ENCODE measurements at places on chromosomes 4 and X.

GRCh38 chr4:85607624-85608023 lies 132.7 kb downstream of the ARHGAP24 start:
- no peak for DNase-seq

GRCh38 chr4:172850838-172851237 lies 317.8 kb upstream of the GALNT7 start:
- no peak for DNase-seq

DNA sequence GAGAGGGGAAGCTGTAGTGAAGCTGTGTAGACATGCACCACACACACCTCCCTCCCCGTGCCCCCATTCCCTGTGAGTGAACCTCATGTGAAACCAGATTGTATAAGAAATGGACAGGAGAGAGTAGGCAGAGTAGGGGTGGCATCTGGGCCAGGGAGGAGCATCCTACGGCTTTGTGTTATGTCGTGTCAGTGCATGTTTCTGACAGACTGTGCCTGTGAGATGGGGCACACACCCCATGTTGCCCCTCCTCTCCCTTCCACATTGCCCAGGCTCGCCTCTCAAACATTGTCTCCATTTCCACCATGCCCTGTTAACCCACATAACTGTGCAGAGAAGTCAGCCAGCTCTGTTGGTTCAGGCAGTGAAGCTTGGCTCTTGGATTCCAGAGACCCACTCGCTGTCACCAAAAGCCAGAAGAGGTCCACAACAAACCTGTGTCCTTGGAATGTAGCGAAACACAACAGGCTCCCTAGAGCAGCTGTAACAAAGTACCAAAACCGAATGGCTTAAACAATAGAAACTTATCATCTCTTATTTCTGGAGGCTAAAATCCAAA lies 56.1 kb downstream of the SLC9A6 start:
- no peak for DNase-seq

GRCh38 chrX:46965125-46965758 lies 53.0 kb downstream of the JADE3 start:
- no peak for DNase-seq

- DNase-seq: no peak
Observed at GRCh38 chr4:118173126-118173525, 138.8 kb downstream of the NDST3 start.

- no peak for DNase-seq
Observed at GRCh38 chr4:85762529-85762871, 287.6 kb downstream of the ARHGAP24 start.

GRCh38 chrX:85378461-85378860 lies 1.0 kb downstream of the POF1B start:
- no peak for DNase-seq

GRCh38 chrX:1885116-1885515 lies 270.3 kb downstream of the ASMT start:
- no peak for DNase-seq

GRCh38 chr4:71680706-71681105 lies 103.2 kb downstream of the GC start:
- DNase-seq: no peak

DNA sequence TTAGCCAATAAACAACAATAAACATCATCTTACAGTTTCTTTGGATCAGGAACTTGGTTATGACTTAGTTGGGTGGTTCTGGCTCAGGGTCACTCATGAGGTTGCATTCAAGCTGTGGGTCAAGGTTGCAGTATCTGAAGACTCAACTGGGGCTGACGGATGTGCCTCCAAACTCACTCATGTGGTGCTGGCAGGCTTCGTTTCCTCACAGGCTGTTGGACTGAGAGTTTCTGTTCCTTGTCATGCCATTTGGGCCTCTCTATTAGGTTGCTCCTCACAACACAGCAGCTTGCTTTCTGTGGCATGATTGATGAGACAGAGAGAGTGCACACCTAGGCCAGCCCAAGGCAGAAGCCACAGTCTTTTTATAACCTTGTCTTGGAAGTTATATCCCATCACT lies 20.7 kb downstream of the FRMPD3 start:
- DNase-seq: no peak

GRCh38 chr4:45183905-45184304 lies 457.5 kb upstream of the GNPDA2 start:
- DNase-seq: no peak

GRCh38 chr4:5636766-5637670 lies 71.3 kb downstream of the EVC2 start:
- DNase-seq: no peak

DNA sequence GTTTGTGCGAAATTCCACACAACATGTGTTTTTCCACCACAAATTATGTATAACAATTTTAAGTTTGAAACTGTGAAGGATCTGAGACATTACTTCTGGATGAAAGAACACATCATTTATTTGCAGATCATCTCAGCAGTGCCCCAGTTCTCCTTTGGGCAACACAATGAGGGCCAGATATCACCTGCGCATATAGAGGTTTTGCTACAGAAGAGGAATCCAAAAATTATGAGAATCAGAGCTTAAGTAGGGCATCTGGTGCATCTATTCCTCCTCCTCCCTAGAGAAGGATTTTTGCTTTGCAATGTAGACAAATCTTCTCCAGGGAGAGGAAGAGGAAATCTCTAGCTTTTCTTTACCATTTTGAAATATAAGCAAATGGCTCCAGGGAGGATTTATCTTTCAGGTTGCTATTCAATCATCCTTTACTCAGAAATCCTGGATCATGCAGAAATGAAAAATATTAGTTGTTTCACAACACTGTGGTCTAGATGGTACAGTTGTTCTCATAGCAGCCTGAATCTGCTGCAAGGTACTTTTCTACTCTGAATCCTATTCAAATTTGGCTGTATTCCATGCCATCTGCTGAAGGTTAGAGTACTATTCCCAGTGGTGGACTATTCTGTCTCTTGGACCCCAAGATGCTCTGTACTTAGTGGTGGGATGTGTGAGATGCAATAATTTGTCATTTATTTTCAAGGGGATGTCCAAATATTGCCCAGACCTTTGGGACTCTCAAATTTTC lies 132.1 kb downstream of the SNCA start:
- DNase-seq: no peak

DNA sequence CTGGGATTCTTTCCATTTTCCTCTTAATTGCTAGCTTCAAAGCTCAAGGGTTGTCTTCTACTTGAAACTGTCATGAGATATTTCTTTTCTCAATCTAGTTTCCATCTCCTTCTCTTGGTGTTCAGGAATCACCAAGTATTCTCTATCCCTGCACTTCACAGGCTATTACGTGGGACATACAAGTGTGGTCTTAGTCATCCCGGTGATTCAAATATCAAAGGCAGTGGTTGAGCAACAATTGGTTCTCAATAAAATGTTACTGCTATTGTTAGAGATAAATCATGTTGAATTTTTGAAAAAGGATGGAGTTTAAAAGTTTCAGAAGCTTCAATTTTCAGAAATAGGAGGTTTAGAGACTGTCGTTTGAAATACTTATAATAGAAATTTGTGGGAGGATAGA lies 812.9 kb downstream of the FSTL5 start:
- DNase-seq: no peak

DNA sequence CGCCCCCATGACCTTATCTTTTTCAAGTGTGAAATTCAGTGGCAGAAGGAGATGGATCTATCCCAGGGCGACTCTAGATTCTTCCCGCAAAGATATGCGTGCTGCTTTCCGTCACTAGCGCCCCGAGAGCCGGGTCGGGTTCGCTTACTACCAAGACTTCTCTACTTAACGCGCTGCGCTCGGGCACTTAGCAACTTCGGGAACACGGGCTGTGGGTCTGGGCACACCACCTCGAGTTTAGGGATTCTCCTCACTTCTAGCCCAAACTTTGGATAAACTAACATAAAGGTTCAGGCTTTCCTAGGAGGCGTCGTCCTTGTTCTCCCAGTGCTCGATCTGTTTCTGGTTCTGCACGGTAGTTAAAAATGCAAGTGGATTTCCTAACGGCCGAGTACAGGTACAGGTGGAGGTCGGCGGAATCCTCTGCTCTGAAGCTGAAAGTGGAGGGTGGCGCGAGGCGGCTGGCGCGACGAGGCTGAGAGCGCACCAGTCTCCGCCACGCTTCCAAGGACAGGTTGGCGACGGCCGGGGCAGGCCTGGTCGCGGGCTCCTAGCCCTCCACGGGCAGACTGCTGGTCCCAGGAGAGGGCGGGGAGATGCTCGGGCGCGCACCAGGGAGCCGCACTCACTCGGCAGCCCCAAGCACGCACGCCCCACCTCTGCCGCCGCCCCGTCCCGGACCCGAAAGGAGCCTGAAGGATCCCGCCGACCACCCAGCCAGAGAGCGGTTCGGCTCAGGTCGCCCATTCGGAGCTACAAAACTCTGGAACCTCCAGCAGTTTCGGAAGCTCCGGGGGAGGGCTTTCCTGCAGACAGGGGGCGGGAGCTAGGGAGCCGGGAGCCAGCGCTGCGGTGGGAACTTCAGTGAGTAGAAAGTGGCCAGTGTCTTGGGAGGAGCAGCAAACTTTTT lies 100.8 kb upstream of the TENM3 start:
- DNase-seq: no peak

DNA sequence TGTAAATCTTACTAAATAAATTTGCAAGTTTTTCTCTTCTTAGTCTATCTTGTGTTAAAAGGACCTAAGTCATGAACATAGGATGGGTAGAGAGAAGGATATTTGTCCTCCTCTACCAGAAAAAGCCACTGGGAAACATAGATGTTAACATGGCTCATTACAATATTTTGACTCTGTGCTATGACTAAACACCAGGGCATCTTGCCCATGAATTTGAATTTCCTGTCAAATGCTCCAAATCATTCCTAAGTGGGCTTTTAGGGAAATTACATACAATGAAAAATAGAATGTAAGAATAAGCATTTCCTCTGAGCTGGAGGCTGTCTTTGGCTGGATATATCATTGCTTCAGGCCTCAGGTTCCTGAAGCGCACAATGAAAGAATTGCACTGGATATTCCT lies 39.1 kb downstream of the ANOS1 start:
- no peak for DNase-seq

GRCh38 chrX:153703036-153703370 lies 15.3 kb downstream of the SLC6A8 start:
- no peak for DNase-seq

- DNase-seq: no peak
Observed at GRCh38 chr4:108029016-108029720, 39.5 kb downstream of the HADH start.

DNA sequence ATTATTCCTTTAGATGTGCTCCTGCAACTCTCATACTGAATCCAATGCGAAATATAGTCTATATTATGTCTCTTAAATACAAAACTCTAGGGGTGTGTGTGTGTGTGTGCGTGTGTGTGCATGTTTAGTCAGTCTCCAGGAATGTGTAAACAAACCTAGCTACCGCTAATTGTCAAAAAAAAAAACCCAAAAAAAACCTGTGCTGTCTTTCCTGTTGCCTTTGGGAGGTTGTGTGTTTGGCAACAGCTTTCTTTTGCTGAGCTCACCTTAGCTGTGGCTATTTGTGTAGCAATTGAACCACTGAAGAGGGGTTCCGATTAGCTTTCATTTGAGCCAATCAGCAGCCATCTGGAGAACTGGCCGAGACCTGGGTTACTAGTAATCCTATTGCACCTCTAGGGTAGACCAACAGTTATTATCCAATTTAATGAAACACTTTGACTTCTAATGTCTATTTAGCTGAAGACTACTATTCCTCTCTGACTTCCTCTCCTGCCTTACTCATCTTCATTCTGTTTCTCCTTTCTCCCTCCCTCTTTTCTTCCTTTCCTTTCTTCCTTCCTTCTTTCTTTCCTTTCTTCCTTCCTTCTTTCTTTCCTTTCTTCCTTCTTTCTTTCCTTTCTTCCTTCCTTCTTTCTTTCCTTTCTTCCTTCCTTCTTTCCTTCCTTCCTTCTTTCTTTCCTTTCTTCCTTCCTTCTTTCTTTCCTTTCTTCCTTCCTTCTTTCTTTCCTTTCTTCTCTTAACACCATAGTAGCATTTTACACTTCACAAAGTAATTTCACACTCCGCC lies 471.1 kb downstream of the GBA3 start:
- DNase-seq: no peak

- DNase-seq: no peak
Observed at GRCh38 chr4:105147016-105147552, 408 bp downstream of the TET2 start.

- no peak for DNase-seq
Observed at GRCh38 chr4:71765350-71765749, 18.5 kb downstream of the GC start.

- DNase-seq: peak; percentile 10
Observed at GRCh38 chr4:69823481-69824186, 36.3 kb downstream of the SULT1E1 start.

DNA sequence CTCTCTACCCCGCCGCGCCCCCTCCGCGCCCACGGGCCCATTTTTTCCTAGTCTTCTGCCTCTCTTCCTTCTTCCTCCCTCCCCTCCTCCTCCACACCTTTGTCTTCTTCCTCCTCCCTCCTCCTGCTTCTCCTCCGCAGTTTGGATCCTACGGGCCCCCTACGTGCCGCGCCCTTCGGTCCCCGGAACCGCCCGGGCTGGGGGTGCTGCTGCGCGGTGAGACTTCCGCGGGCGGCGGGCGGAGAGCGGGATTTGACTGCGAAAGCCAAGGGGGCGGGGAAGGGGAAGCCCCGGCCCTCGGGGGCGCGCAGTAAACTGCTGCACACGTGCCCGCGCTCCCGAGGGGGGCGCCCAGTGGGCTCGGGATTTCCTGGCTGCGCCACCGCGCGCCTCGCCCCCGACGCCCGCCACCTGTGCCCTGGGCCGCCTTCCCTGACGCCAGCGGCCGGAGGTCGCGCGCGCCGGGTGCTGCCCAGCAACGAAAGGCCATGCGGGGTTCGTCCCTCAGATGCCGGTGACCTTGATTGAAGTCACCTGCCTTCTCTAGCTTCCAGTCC lies 3.3 kb upstream of the NKX3-2 start:
- DNase-seq: no peak

DNA sequence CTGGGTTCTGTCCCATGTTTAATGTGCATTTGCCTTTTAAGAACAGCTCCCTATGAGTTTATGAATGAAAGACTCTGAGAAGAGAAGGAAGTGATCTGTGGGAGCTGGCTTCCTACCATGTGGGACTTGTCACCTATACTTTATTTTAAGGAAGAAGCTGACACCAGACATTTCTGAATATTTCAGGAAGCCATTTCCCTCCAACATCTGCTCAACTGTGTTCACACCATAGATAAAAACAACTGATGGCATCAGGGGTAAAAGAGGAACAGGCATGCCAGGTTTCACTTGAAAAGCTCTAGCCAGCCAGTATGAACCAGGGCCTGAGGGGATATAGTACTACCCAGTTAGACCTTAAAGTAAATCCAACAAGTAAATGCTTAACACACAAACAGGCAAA lies 116.0 kb downstream of the COL4A6 start:
- DNase-seq: no peak

- no peak for DNase-seq
Observed at GRCh38 chr4:61204353-61205060, 4.4 kb downstream of the ADGRL3 start.

GRCh38 chr4:37946503-37947179 lies 13.6 kb upstream of the PTTG2 start:
- no peak for DNase-seq

DNA sequence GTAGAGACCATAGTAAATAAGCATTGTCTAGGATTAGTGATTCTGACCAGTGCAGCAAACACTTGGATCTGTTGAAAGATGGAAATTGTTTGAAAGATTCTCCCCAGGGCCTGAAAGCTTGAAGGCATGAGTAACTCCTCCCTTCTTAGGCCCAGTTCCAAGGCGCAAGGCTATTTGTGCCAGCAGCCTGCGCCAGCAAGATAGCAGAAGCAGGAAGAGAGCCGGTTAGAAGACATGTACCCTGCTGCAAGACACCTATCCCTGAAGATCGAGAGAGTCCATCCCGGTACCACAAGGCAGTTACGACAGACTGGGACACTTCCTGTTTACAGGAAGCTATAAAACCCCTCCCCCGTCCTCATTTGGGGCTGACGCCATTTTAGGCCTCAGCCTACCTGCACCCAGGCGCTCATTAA lies 72.4 kb upstream of the JADE1 start:
- DNase-seq: no peak

All from stimulated activated CD4-positive, alpha-beta T cell treated with anti-CD3 and anti-CD28 coated beads, Interleukin-15, amount 100 ng/mL, for 1 hour (primary cell).